SW 1271 (cell line): ENCODE measurements at places on chromosomes 5 and 9.

DNA sequence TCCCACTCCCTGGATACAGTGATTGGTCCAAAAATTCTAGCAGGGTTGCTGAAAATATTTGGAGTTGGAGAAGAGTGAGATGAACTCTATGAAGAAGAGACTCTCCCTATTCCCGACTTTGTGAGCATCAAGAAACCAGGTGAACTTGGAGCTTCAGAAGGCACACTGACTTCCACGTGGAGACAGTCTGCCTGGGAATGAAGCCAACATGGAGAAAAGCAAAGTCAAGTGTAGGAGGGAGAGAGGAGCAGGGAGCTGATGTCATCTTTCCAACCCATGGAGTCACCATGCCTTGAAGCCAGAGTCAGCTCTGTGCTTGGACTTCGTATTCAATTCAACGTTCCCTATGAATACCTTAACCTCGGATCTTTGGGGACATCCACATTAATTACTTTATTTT is 125.1 kb downstream of the NPR3 start:
- DNase-seq: no peak

- no peak for DNase-seq
Observed at GRCh38 chr5:16675806-16676205, 59.0 kb upstream of the RETREG1 start.

- no peak for DNase-seq
Observed at GRCh38 chr9:1721196-1721595, 294.0 kb upstream of the SMARCA2 start.

GRCh38 chr5:56852228-56853000 is 37.1 kb downstream of the MAP3K1 start:
- DNase-seq: no peak

DNA sequence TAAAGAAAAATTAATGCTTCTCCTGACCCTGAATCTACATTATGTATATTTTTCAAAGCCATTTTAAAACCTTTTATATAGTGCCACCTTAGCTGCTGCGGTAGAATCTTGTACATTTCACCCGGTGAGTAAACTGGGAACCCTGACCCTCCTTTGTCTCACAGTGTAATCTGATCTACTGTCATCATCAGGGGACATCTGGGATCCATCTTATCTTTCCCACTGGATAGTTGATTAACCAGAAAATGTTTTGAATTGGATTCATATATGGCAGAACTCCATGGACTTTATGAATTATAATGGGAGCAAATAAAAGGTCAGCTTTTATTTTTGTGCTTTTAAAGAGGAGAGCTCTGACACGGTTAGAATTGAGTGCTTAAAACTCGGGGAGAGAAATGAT is 95.0 kb downstream of the ADAMTSL1 start:
- no peak for DNase-seq

DNA sequence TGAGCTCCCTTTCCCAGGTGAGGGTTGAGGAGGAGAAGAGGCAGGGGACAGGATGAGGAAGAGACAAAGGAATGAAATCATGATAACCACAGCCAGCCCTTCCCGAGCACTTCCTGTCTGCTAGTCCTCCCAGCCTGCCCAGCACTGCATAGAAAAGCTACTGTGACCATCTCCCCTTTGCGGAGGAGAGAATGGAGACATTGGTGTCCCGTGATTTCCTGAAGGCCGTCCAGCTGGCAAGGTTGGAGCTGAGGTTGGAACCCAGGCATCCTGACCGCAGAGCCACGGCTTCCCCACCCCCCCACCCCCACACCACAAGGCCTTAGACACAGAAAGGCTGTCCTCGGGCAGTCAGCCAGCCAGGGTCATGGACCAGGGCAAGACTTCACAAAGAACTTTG is 131.1 kb upstream of the ICE1 start:
- DNase-seq: no peak

GRCh38 chr9:112475318-112475717 is 11.3 kb upstream of the KIAA1958 start:
- no peak for DNase-seq

GRCh38 chr9:76559286-76559685 is 100.3 kb downstream of the GCNT1 start:
- DNase-seq: no peak

- no peak for DNase-seq
Observed at GRCh38 chr9:132154863-132155567, 6.8 kb upstream of the NTNG2 start.

DNA sequence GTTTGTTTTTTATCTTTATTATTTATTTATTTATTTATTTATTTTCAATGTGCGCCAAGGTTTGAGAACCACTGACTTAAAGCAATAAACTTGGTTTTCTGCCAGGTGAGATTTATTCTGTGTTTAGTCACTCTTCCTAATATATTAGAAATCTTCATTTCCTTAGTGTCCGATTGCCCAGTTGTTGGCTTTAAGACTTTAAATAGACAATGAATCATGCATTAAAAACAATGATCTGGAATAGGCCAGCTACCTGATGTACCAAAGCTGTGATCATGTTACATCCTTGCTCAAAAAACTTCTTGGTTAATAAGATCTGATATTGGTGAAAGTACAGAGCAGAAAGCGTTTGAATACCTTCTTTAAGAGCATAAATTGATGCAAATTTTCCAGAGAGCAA is 52.1 kb upstream of the ERBIN start:
- DNase-seq: no peak

DNA sequence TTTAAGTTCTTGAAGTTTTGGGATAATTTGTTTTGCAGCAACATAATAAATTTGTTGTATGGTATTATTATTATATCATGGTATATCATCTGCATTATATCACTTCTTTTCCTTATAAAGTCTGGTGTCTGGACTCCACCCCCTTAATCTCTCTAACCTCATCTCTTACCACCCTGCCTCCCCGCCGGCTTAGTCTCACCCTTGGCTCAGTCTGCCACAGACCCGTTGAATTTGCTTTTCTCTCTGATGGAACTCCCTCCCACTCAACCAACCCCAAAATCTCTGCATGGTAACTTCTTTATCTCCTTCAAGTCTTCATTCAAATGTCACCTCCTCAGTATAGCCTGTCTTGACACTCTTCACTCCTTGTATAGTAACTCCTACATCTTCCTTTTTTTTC is 29.6 kb upstream of the MATR3 start:
- DNase-seq: no peak

GRCh38 chr5:158383486-158383885 is 524.5 kb upstream of the CLINT1 start:
- no peak for DNase-seq

DNA sequence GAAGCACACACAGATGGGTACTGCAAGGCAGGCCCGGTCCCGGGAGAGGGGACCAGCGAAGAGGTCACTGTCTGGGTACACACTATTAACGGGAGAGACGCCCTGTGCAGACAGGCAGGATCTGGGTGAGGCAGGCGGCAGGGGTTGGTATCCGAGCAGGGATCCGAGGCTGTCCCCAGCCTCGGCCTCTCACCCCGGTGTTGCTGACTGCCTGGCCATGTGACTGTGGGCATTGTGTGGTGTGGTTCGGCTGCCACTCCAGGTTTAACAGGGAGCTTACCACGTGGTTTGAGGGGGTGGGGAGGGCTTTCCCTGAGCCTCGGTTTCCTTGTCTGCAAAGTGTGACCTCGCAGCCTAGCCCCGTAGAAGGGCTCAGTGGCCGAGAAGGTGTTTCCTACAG is 11.1 kb upstream of the RALGDS start:
- no peak for DNase-seq

- DNase-seq: no peak
Observed at GRCh38 chr9:124754289-124754688, 16.8 kb downstream of the NR6A1 start.

GRCh38 chr9:69130456-69131441 is 43.3 kb upstream of the TJP2 start:
- no peak for DNase-seq

DNA sequence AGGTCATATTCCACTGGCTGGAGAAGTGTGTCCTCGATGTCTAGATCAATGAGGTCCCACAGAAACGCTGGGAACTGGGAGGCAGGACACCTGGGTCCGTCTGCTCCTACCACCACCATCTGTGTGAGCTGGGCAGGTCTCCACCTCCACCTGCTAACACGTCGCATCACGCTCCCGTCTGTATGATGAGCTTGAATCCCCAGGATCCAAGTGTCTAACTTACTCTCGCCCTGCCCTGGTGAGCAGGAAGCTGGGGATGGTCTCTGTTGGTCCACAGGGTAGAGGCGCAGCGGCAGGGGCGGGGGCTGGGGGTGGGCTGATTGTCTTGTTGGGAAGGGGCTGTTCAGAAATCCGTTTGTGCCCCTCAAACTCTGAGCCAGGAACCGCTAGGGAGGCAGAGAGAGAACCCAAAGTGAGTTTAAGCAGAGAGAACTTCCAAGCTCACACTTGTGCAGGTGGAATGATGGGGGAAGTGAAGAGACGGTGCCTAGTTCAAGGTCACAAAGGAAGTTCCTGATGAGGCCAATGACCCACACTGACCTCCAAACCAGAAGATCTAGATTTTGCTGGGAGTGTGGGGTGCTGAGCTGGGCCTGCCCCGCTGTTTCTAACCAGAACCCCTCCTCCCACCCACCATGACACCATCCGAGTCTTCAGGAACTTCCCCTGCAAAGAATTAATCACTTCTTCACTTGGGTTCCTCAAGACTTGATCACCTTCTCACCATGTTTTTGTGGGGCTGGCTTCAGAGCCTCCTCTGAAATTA is 21.1 kb downstream of the ORM2 start:
- DNase-seq: no peak

- DNase-seq: peak; percentile 75
Observed at GRCh38 chr9:120985819-120986222, 59.2 kb upstream of the TRAF1 start.

- no peak for DNase-seq
Observed at GRCh38 chr9:76882686-76883085, 23.2 kb downstream of the PRUNE2 start.

DNA sequence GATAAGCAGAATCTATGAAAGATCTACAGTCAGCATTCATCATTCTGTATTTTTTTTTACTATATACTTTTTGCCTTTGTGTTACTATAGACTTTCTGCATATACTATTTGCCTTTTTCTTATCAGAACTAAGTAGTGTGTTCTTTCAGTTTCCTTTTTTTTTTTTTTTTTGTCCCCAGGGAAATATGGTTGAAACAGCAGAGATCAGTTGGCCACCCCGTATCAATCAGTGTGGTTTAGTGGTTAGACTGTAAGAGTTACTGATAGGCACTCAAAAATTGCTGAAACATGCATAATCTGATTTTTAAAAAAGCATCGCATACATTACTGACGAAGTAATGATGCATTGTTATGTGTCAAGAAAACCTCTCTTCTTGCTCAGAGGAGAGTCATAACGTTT is 990.8 kb upstream of the EDIL3 start:
- no peak for DNase-seq

GRCh38 chr9:90064971-90065370 is 460.2 kb downstream of the GADD45G start:
- DNase-seq: no peak

- no peak for DNase-seq
Observed at GRCh38 chr5:19547640-19548039, 440.4 kb downstream of the CDH18 start.

GRCh38 chr9:83334320-83334719 is 203.9 kb downstream of the FRMD3 start:
- DNase-seq: peak; percentile 68

- DNase-seq: no peak
Observed at GRCh38 chr5:63456279-63456678, 506.0 kb downstream of the HTR1A start.

GRCh38 chr5:83718936-83719495 is 1.6 kb downstream of the HAPLN1 start:
- DNase-seq: no peak

GRCh38 chr9:132163457-132163875 is 1.6 kb downstream of the NTNG2 start:
- no peak for DNase-seq

GRCh38 chr9:124623966-124624734 is 117.0 kb upstream of the NR5A1 start:
- DNase-seq: no peak
